ENCODE measurements at places on chromosomes 7 and 10. TPM values are rescaled to one million over a fixed set of nuclear protein-coding genes. Genes with fewer than 3 reads are reported as not detected.

DNA sequence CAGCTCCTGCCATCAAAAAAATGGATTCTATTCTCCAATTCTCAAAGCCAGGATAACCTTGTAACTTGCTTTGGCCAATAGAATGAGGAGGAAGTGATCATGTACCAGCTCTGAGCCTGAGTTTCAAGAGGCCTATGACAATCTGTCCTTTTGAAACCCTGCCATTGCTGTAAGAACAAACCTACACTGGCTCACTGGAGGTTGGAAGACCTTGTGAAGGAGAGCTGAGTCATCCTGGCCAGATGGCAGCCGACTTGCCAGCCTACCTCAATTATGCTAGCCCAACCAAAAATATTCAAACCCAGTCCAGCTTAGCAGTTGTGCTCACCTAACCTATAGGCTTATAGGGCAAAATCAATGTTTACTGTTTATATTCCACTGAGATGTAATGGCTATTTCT, 93.0 kb downstream of the HGF start:
- H3K27me3 ChIP-seq = no peaks in the 10 kb centered on the region
- H3K4me1 ChIP-seq = peaks cover 15% of the 10 kb centered on the region
- DNase-seq = peak; percentile 16
- 0 out of 2 replicates have a peak overlapping the region, but pooled peaks have one; percentile 3 for H3K27ac ChIP-seq
- H3K36me3 ChIP-seq = no peaks in the 10 kb centered on the region
- no peak overlapping the region for H3K4me3 ChIP-seq

DNA sequence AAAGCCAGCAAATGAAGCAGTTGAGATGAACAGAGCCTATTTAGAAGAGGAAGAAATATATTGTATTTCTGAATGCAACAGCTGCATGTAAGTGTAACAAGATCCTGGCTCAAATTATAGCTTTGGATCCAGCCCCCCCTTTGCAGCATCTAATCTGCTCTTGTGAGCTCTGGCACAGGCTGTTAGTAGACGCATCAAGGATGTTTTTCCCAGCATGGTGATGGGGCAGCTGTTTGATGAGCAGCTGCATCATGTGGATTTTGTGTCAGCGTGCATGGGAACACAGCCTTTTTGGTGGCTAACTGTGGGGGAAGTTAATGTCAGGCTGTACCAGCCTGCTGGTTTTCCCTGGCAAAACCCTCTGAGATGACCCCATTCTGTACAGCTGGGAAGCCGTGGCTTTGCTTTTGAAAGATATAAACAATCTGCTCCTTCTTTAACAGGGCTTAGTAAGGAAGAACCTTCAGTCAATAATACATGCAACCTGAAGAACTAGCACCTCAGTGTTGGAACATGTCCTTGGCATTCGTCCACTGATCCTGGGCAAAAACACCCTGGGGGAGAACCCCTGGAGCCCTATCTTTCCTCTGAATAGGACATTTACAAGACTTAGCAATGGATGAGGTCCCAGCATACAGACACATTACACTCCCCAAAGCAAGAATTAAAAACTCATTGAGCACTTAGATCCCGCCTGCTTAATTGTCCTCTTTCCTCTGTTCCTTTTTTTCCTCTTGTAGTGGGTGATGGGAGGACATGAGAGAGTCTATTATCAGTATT, 70.6 kb downstream of the NPS start:
- H3K4me3 ChIP-seq = no peak overlapping the region
- H3K4me1 ChIP-seq = no peaks in the 10 kb centered on the region
- no peak for DNase-seq

BAMBI gene
- total RNA-seq = 1.9 TPM

SH2B2 gene
- total RNA-seq = 2.5 TPM

EPO gene
- not detected for total RNA-seq

DNA sequence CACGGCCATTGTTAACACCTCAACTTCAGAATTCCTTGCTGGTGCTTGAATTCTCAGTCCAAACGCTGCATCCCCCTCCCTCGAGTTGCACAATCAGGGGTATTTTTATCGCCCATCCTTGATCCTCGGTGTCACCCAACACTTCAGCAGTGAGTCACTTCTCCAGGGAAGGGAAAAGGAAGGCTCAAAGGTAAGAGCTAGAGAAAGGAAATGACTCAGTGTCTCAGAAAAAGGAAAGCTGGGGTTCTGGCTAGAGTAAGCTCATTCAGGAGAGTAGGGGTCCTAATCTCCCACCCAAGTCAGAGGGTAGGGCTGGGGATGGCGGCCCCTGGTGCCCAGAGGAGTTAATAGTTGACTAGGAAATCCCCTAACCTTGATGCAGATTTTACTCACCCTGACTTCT, 39.8 kb upstream of the TRIM8 start:
- H3K4me1 ChIP-seq = peaks cover 64% of the 10 kb centered on the region
- peak overlapping the region; percentile 97 for H3K27ac ChIP-seq
- DNase-seq = peak; percentile 78
- H3K4me3 ChIP-seq = peak overlapping the region; percentile 83
- H3K36me3 ChIP-seq = peaks cover 16% of the 10 kb centered on the region

DNA sequence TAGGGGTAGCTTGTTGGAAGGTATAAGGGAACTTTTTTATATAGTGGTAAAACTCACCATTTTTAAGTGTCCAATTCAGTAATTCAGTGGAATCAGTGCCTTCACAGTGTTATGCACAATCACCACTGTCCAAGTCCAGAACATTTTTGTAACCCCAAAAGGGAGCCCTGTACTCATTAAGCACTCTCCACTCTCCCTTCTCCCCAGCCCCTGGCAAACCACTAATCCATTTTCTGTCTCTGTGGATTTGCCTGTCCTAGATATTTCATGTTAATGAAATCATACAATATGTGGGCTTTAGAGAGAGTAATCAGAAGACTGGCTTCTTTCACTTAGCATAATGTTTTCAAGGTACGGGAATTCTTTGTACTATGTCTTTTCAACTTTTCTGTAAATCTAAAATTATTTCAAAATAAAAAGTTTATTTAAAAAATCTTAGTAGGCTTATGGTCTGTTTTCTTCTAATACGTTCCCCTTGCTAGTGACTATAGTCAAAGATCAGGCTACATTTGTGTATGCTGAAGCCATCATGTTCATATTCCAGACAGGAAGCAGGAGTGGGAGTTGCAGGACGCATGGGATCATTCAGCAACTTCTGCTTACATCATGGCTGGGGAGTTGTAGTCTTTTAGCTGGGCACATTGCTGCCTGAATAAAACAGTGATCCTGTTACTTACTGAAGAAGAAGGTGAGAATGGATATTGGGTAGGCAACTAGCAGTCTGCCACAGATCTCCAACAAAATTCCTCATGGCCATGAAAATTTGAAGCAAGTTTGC, 35.4 kb upstream of the TAX1BP1 start:
- H3K36me3 ChIP-seq = no peaks in the 10 kb centered on the region
- no peak overlapping the region for H3K27ac ChIP-seq
- no peaks in the 10 kb centered on the region for H3K27me3 ChIP-seq
- DNase-seq = no peak
- no peak overlapping the region for H3K4me3 ChIP-seq

COBL gene
- not detected for total RNA-seq

GRCh38 chr10:42961796-42962109, 115.1 kb upstream of the RET start:
- peaks cover 27% of the 10 kb centered on the region for H3K27me3 ChIP-seq
- no peak overlapping the region for H3K4me3 ChIP-seq
- no peaks in the 10 kb centered on the region for H3K36me3 ChIP-seq

DNA sequence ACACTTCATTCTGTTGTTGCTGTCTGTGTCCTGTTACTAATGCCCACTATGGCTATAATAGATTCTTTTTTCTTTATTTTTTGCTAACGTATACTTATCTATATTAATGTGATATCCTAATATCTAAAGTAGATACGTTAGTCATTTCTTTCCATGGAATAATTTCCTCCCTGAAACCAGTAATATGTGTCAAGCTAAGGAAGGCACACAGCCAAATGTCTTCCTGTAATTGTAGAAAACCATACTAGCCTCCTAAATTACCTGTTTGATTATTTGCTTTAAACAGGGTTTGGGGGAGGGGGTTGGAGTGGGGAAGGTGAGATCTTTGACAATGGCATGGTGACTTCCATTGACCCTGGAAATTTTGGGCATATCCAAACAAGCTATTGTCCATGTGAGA, 56.4 kb downstream of the THNSL1 start:
- H3K4me1 ChIP-seq = peaks cover 14% of the 10 kb centered on the region
- no peak overlapping the region for H3K27ac ChIP-seq
- H3K4me3 ChIP-seq = no peak overlapping the region
- DNase-seq = no peak

GRCh38 chr10:25129592-25129991, 45.2 kb upstream of the GPR158 start:
- H3K4me3 ChIP-seq = no peak overlapping the region
- peaks cover 15% of the 10 kb centered on the region for H3K27me3 ChIP-seq
- DNase-seq = no peak
- no peak overlapping the region for H3K27ac ChIP-seq

AKR1C2 gene
- total RNA-seq = 0.37 TPM

PALD1 gene
- total RNA-seq = not detected

DNA sequence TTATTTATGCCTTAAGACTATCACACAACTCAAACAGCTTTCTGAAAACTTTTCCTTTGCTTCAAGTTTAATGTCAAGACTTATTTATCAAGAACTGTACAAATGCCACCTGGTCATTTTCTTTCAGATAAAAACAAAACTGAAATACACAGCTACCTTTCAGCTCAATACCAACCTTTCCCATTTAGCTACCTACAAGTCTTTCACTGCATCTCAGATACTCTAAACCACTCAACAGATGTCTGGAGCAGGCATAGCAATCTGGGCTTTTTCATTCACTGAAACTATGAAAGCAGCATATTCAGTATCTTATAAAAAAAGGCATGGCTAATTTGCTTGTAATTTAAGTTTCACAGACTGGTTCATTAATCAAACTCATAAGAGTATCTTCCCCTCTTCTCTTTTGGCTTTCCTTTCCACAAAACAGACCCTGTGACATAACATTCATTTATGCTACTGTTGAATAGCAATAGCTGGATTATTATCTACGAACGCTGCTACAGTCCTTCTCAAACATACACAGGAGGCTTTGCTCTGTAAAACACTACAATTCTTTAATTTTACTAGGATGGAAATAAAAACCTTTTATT, 8.2 kb downstream of the TRA2A start:
- DNase-seq = no peak
- no peak overlapping the region for H3K4me3 ChIP-seq
- peaks cover 1% of the 10 kb centered on the region for H3K27me3 ChIP-seq
- H3K4me1 ChIP-seq = peaks cover 55% of the 10 kb centered on the region

PCLO gene
- total RNA-seq = 2.2 TPM

- no peaks in the 10 kb centered on the region for H3K4me1 ChIP-seq
- DNase-seq = no peak
- H3K4me3 ChIP-seq = no peak overlapping the region
- H3K27ac ChIP-seq = no peak overlapping the region
- no peaks in the 10 kb centered on the region for H3K27me3 ChIP-seq
Observed at GRCh38 chr7:21281193-21281592, 146.7 kb upstream of the SP4 start.

GRCh38 chr7:73721377-73721817, 1.9 kb upstream of the STX1A start:
- H3K27ac ChIP-seq = no peak overlapping the region
- H3K4me1 ChIP-seq = peaks cover 26% of the 10 kb centered on the region
- no peak for DNase-seq
- peaks cover 2% of the 10 kb centered on the region for H3K27me3 ChIP-seq

DNA sequence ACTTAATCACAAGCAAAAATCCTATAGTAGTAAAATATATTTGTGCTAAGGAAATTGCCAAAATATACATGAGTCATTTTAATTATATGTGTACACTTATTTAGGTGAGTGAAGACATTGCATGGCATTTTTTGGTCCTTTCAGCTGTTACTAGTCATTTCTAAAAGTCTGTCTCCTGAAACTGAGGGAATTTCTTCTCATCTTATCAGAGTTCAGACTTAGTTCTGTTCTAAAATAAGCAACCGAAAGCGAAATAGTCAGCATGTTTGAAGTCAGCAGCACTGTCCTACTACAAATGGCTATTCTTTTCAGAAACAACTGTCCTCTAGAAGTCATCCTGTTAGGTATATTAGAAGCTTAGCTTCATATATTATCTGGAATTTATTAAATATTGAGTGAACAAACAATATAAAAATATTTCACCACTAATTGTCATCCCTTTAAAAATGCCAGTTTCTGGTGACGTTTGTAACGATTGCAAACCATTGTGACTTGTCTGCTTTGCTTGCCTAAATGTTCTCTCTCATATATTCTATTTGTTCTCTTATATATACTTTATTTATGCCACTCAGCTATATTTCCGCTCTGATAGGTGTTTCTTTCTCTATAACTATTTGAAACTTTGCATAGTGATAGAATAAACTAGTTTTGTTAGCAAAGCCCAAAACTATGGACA, 227.4 kb upstream of the KAT6B start:
- no peaks in the 10 kb centered on the region for H3K27me3 ChIP-seq
- H3K36me3 ChIP-seq = peaks cover 19% of the 10 kb centered on the region
- H3K4me1 ChIP-seq = peaks cover 24% of the 10 kb centered on the region
- DNase-seq = no peak
- H3K4me3 ChIP-seq = peak overlapping the region; percentile 64

- H3K4me1 ChIP-seq = no peaks in the 10 kb centered on the region
- no peak overlapping the region for H3K4me3 ChIP-seq
- H3K36me3 ChIP-seq = no peaks in the 10 kb centered on the region
- H3K27ac ChIP-seq = no peak overlapping the region
- H3K27me3 ChIP-seq = no peaks in the 10 kb centered on the region
Observed at GRCh38 chr7:155870334-155871180, 58.3 kb upstream of the SHH start.

DNA sequence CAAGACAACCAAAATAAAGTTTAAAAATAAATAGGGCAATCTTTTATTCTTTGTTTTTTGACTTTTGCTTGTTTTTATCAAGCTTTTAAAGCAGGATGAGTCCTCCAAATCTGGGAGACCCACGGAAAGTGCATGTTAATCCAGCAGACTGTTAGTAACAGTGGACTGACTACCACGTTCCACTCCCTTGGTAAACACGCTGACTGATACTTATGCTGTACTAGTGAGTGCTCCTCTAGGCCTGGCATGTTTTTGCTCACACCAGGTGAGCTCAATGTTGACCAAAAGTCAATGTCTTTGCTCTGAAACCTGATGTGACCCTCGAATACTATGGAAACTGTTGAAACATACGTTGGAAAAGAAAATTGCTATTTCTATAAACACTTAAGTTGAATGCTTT, 88.4 kb downstream of the KIAA1549 start:
- H3K36me3 ChIP-seq = peaks cover 32% of the 10 kb centered on the region
- H3K27me3 ChIP-seq = peaks cover 3% of the 10 kb centered on the region
- H3K27ac ChIP-seq = no peak overlapping the region
- no peak for DNase-seq
